ENCODE measurements at places on chromosomes 5 and 9.

DNA sequence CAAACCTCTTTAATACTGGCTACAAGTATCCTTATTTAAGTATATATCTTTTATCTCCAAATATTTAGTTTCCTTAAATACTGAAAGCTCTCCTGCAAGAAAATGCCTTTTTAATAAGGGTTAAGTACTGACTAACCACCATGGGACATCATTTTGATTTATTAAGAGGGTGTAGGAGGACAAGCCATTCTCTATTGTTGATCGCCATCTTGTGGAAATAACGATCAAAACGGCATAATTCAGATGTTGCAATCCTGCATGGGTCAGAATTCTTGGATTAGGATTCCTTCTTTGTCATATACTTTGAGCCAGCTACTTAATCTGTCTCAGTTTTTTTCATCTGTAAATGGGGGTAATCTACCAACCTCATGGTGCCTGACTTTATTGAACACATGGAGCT is 28.7 kb upstream of the C5orf46 start:
- DNase-seq, result peak; percentile 7

GRCh38 chr9:108551030-108551841 is 304.6 kb downstream of the ACTL7B start:
- peak; percentile 48 for DNase-seq

DNA sequence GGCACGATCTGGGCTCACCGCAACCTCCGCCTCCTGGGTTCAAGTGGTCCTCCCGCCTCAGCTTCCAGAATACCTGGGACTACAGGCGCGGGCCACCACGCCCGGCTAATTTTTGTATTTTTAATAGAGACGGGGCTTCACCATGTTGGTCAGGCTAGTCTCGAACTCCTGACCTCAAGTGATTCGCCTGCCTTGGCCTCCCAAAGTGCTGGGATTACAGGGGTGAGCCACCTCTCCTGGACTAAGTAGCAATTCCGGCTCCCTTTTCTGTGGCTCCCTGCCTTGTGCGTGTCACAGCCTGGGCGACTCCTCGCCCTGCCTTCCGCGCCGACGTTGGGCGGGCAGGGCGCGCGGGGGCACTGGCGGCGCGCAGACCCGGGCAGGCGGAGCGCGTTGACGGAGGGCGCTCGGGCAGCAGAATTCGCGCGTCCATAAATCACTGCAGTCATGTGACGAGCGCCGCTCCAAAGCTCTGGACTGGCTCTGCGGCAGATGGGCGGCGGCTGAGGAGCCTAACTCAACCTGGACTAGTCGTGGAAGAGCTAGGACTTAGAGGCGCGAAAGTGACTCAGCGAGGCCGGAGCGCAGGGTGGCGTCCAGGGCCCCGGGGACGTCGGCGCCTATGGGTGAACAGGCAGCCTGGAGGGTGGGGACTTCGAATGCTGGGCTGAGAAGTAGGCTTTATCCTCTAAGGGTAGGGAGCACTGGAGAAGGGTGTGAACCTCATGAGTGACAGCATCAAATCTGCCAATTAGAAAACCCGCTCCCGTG is 1.4 kb upstream of the CIZ1 start:
- no peak for DNase-seq

- no peak for DNase-seq
These were observed 14.0 kb upstream of the JAK2 start for GRCh38 chr9:4970970-4971641.

GRCh38 chr9:23731353-23731752 is 94.7 kb downstream of the ELAVL2 start:
- DNase-seq, result no peak

DNA sequence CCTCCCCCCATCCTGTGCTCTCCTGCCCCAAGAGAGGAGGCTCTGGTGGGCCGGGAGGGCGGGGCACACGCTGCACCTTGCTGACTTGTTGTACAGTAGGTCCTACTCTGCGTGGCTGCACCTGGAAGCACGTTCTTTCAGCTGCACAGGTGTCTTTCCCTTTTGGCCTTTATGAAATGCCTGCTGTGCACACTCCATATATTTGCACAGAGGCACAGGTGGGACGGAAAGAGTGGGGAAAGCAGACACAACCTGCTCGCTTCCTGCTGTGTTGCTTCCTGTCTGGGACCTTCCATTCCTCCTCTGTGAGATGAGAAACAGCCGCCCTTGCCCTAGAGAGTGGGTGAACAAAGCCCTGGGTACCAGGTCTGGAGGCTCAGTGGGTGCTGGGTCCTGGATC is 4.8 kb downstream of the USP20 start:
- DNase-seq, result no peak

DNA sequence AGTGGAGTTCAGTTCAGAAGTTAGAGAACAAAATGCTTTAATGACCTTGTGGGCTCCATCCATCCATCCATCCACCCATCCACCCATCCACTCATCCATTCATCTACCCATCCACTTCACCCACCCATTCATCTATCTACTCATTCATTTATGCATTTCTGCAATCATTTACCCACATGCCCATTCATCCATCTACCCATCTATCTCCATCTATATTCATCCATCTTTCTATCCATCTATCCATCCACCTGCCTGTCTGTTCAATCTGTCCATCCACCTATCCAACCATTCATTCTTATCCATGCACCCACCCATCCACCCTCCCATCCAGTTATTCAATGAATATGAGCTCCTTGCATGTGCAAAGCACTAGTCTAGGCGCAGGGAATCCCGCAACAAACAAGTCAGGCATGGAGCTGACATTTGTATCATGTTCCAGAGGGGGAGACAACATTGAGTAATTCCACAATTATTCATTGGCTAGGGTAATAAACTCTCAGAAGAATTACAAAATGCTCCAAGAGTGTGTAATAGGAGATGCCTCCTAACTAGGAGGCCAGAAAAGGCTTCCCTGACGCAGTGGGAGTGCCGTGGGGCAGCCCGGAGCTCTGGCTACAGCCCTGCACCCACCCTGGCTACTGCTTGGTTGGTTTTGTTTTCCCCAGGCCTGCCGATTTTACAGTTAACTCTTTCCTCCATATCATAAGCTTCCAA is 211.2 kb downstream of the NXNL2 start:
- peak; percentile 51 for DNase-seq

DNA sequence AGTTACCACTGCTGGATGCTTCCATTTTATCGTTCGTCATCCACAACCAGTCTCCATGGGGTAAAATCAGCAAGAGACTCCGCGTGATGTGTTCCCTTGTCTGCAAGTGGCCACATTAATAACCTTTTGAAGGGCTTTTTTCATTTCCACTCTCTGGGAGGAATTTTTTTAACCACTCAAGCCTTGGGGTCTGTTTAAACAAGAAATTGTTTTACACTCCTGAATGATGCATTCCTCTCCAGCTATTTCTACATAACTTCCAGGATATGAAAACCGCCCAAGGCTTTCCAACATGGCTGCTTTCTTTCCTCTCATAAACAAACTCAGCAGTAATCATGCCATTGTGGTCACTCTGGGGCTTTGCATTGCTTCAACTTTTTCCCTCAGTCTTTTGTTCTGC is 217.2 kb upstream of the DAPK1 start:
- DNase-seq, result no peak

GRCh38 chr5:14270209-14270702 is 127.1 kb downstream of the TRIO start:
- DNase-seq, result peak; percentile 86

DNA sequence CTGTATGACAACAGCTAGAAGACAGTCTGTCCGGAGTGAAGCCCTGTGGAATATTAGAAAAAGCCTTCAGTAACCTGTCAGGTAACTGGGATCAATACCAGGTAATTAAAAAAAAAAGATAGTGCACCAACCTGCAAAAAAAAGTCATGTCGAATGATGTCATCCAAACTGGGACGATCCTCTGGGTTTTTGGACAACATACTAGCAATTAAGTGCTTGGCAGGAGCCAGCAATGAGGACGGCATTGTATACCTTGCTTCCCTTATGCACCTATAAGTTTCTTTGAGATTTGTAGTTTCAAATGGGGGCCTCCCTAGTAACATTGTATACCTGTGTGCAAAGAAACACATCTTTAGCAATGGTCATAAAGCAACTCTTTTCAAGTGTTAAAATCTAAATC is 2.8 kb downstream of the PLK2 start:
- DNase-seq, result no peak

- DNase-seq, result no peak
These were observed 55.4 kb downstream of the COL15A1 start for GRCh38 chr9:98999152-98999525.

DNA sequence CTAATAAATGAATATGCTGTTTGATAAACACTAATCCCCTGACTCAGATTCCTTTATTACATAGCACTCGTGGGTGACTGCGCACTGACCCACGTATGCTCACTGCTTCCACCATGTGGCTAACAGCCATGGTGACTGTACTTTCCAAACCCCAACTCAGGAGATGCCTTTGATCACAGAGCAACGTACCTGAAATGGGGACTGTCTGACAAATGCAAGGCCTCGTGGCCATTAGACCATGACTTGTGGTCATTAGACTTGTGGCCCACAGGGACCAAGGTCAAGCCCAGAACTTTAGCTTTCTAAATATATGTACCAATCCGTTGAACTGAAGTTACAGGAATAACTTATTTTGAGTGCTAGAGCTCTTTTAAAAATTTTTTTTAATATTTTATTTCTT is 46.6 kb downstream of the CYFIP2 start:
- peak; percentile 67 for DNase-seq

Measured in HTR-8/SVneo (cell line).